ENCODE measurements at places on chromosomes 1 and 21.

DNA sequence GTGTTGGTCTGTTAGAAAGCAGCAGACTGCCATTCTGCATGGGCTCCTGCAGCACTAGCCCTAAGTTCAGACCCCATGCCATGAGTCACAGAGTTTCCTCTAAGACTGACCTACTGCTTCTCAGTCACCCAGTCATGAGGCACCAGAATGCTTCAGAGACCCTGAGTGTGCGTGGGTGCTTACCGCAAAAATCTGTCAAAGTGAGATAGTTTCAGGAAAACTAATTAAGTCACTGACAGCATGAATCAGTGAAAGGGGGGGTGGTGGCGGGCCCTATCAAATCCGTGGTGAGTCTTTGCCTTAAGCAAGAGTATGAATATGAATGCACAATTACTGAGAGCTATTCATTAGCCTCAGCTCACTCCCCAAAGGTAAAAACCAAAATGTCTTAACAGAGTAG, 98.1 kb downstream of the KCTD3 start:
- DNase-seq: no peak

GRCh38 chr1:56125316-56125715, 454.0 kb downstream of the PLPP3 start:
- DNase-seq: peak; percentile 35

DNA sequence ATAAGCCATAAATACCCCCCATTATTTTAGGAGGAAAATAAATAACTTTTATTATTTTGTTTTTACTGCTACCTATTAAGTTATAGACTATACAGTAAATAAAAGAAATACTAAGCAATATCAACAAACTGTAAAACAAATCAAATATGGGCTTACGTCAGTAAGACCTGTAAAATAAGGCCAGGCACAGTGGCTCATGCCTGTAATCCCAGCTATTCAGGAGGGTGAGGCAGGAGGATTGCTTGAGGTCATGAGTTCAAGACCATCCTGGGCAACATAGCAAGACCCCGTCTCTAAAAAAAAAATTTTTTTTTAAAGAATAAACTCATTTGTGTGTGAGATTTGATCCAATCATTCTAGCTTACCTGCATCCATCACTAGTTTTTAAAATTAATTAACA, 17.8 kb downstream of the EGLN1 start:
- no peak for DNase-seq

DNA sequence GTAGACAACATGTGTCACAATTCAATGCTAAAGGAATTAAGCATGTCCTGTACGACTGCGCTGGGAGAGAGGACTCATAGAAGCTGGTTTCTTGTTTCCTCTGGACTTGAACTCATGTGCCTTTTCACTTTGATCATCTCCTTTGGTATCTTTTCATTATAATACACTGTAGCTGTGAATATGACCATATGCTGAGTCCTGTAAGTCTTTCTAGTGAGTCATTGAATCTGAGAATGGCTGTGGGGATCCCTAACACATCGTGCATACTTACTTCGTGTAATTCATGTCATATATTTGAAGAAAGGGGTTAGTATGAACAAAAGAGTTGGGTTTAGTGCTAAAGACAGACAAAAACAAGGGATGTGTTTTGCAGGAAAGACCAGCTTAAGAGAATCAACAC, 148.1 kb upstream of the RUNX1 start:
- DNase-seq: no peak

GRCh38 chr1:177923441-177923840, 46.4 kb downstream of the SEC16B start:
- no peak for DNase-seq

- DNase-seq: no peak
Observed at GRCh38 chr1:79304131-79304530, 297.6 kb upstream of the ADGRL4 start.

- DNase-seq: peak; percentile 52
Observed at GRCh38 chr1:16067127-16067768, 6.2 kb downstream of the FAM131C start.

GRCh38 chr1:111707906-111708305, 31.3 kb downstream of the INKA2 start:
- DNase-seq: no peak

DNA sequence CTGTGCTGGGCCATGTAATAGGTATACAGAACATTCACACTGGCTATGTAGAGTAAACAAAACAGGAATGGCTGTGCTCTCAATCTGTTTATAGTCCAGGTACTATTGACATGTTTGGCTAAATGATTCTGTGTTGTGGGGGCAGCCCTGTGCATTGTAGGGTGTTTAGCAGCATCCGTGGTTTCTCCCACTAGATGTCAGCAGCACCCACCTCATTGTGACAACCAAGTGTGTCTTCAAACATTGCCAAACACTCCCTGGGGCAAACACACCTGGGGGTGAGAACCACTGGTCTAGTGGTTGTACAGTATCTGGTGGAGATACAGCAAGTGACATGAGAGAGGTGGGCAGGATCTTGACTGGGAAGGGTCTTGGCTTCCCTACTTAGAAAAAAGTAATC, 80.4 kb upstream of the SPATA6 start:
- no peak for DNase-seq

All from thyroid gland (tissue), 4 donors.